ENCODE measurements at places on chromosomes 5 and 9.

DNA sequence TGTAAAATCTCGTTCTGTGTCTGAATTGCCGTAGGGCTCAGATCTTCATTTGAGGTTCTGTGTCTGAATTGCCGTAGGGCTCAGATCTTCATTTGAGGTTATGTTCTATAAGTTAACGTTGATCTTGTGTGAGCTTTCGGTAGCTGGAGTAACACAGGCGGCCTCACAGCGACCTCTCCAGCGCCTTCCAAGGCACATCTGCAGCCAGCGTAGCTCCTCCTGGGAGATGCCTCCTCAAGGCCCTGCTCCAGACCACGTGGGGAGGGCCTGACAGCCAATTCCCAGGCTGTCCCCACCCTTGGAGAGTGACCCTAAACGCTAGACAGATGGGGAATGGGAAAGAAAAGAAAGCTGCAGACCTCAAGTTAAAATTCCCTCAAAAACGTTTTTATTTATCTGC is 8.7 kb upstream of the AHRR start:
- DNase-seq, result no peak

DNA sequence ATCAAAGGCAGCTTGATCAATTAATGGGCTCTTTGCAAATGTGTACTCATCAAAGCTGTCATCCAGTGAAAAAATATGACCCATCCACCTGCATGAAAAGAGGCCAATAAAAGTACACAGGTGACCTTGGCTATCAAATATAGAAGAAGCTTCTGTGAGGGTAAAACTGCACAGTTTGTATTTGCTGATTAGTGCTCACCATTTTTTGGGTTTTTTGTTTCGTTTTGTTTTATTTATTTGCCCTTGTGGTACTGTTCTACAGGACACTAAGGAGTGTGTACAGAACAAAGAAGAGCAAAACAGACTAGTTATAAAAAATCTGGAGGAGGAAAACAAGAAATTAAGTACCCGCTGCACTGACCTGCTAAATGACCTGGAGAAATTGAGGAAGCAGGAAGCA is 101.3 kb downstream of the CNTLN start:
- no peak for DNase-seq

DNA sequence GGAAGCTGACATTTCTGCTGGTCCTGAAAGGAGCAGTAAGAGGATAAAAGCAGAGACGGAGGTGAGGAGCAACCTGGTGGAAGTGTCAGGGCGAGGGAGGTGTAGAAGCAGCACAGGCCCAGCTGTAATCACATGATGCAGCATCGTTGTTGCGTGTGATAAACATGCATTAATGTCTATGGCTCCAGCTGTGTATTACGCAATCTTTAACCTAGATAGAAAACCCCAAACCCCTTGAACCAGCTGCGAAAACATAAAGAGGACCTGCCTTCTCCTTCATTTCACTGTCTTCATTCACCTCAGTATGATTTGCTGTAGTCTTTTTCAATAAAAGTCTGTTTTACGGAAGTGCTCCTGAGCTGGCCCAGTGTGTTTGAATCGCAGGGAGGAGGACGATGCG is 162.9 kb downstream of the NTRK2 start:
- no peak for DNase-seq

DNA sequence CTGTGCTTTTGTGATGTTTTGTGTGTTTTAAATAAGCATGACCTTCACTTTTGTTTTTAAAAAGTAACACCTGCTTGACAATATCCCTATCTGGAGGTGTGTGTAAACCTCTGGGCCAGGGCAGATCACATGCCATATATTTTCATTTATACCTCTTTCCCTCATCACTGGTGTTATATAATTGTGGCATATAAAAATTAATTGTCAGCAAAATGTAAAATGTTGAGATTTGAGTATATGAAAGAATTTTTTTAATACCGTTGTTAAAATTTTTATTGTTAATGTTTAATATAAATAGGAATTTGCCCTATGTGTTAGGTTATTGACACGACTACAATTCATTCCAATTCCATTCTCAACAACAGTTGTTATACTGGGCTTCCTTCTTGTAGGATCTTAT is 6.5 kb downstream of the CDH12 start:
- no peak for DNase-seq

GRCh38 chr5:33841891-33842290 is 49.9 kb downstream of the ADAMTS12 start:
- DNase-seq, result no peak

GRCh38 chr9:116234081-116234480 is 80.5 kb downstream of the PAPPA start:
- DNase-seq, result no peak

GRCh38 chr9:4666042-4666699 is at the start of gene SPATA6L:
TSS of gene SPATA6L (minus strand) at chr9:4666480. CDS start at chr9:4666250, 230 bp downstream.
- DNase-seq, result peak; percentile 48

GRCh38 chr5:76901522-76901921 is 51.3 kb upstream of the CRHBP start:
- no peak for DNase-seq

DNA sequence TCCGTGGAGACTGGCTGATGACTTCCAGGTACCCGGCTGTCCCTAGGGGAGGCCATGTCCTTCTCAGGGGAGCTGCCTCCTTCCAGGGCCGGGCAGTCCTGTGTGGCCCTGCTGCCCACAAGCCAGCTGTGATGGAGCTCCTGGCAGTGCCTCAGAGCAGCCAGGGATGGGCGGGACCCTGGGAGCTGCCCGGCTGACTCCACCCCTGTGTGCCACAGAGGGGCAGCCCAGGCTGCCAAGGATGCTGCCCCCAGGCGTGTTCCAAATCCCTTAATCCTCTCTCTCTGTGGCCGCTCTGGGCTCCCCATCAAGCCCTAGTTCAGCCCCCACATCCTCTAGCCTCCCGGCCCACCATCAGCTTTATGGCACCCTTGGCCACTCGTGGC is 7.0 kb upstream of the SCGB3A1 start:
- DNase-seq, result no peak

DNA sequence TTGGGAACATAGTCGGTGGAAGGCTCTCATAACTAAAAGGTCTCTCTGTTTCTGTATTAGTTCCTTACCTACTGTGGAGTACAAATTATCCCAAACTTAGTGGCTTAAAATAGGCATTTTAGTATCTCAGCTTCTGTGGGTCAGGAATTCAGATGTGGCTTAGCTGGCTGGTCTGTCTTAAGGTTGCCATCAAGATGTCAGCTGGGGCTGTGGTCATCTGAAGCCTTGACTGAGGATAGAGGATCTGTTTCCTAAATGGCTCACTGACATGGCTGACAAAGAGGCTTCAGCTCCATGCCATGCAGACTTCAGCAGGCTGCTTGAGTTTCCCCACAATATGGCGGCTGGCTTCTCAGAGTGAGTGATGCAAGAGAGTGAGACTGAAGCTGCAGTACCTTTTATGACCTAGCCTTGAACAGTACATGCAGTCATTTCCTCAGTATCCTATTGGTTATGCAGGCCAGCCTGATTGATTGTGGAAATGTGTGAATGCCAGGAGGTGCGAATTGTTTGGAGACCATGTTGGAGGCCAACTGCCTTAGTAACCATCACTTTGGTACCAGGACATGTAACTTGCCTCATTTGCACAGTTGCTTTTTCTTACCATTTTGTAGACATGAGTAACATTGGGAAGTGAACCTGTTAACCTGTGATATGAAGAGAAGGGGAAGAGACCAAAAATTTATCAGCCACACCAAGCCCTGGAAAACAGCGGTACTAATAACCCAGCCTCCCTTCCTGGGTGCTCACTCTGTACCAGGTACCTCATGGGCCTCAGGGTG is 152.8 kb upstream of the IER5L start:
- no peak for DNase-seq

DNA sequence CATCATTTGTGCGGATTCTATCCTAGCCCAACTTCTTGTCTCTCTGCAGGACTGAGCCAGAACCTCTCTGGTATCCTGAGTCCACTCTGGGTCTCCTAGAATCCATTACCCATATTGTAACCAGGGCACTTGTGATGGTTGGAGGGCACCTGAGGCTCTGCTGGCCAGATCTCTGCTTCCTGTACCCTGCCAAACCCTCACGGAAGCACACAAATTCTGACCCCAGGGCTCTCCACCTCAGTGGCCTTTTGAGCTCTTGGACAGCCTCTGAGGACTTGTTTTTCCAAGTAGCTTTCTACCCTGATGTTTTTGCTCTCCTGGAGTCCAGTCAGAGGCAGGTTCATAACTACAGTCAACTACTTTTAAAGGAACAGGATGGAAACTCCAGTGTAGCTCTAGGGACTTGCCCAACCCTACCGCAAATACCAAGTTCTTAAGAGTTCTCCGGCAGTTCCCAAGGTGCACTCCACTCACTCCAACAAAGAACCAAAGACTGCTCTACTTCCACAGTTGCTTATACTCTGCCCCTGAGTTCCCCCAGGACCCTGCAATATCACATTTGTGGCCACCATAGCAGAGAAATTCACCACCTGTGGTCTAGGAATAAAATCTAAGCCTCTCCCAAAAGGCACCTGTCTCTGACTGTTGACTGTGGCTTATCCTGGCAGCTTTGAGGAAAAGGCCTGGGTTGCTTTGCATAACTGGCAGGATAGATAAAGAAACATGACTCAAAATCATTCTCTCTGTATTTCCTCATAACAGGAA is 9.6 kb downstream of the PIP5K1B start:
- no peak for DNase-seq

- DNase-seq, result no peak
These were observed 3.5 kb downstream of the PAX5 start for GRCh38 chr9:37030611-37030939.

DNA sequence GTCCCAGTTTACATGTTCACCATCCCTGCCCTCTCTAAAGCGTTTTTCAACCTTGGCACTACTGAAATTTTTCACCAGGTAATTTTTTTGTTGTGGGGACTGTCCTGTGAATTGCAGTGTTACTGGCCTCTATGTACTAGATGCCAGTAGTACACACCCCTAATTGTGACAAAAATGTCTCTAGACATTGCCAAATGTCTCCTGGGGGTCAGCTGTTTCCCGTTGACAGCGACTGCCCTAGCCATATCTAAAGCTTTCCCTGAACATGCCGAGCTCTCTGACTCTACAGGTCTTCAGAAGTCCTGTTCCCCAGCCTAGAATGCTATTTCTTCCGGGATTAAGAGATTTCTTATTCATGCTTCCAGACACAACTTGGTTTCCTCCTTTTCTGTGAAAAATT is 235.3 kb downstream of the ZSWIM6 start:
- DNase-seq, result no peak

DNA sequence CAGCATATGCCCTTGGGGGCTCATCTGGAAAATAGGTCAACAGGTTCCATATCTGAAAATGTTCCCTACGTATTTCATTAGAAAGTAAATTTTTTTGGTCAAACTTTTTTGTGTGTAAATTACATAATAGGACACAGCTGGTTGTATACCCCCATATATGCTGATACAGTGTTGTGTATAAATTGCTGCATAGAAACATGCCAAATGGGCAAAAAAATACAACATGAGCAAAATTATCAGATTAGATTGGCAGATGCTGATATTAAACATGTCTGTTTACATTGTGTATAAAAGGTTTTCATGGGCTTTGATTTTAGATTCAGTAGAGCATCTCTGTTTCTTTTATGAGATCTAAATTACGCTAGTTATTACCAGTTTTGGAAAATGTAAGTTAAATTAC is 2223.0 kb downstream of the MAT2B start:
- no peak for DNase-seq

DNA sequence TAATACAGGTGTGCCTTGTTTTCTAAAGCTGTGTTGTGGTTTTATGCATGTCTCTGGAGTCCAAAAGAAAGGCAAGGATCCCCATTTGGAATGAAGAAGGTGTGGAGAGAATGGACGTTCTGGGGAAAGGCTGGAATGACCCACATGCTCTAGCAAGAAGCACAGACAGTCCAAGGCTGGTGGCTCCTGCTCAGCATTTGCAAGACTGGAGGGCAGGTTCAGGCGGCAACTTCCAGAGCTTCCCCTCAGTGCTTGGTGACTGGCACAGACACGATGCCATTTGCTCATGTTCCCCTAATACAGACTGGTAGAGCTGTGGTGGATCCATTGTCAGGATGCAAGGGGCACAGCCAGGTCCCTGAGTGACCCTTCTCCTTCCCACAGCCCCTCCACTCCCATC is 8.2 kb downstream of the SLC22A4 start:
- no peak for DNase-seq

DNA sequence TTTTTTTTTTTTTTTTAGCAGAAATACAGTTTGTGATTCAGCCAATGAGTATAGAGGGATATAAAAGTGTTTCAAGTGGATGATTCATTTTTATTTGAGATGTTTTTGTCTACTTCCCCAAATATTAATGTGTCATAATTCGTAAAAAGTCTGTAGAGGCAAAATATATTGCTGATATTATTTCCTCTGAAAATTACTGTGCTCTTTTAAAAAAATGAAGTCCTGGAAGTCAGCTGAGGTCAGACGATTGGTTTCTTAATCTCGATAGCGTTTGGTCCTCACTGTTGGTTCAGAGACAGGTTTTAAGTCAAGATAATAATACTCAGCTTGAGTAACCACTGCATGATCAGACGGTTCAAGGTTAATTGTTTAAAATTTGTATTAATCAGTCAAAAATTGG is 19.5 kb downstream of the IL9 start:
- no peak for DNase-seq

- no peak for DNase-seq
These were observed 1952.6 kb downstream of the MAT2B start for GRCh38 chr5:165457859-165458481.

DNA sequence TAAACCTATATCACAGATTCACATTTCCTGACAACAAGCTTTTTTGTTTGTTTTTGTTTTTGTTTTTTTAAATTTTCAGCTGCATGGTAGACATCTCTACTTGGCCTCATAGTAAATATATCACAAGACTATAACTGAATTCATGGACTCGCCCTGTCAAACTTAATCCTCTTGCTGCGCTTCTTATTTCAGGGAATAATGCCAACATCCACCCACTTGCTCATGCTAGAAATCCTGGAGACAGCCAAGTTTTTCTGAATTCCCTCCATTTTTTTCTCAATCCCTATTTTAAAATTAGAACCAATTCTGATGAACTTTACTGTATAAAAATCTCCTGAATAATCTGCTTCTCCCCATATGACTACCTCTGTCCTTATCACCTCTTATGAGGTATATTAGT is 283.6 kb upstream of the RPS23 start:
- no peak for DNase-seq

GRCh38 chr9:17775656-17776055 is 196.8 kb downstream of the SH3GL2 start:
- DNase-seq, result no peak

- DNase-seq, result no peak
These were observed 22.6 kb downstream of the SGTB start for GRCh38 chr5:65699338-65699737.

GRCh38 chr5:96049398-96050272 is 88.0 kb upstream of the ELL2 start:
- DNase-seq, result no peak

DNA sequence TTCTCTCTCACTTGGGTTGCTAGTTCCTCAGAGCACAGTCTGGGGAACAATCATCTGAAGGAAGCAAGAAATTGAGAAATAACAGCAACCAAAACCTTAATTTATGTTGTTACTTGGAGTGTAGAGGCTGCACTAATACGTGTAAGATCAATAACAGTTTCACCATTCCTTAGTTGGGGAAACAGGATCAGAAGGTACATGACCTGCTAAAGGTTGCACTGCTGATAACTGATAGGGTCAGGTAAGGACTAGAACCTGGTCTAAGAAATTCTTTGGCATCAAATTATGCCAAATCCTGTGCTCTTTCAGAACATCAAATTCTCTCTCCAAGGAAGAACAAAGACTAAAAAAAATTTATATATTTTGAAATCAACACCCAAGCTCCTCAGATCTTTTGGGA is 278.6 kb upstream of the C9orf72 start:
- no peak for DNase-seq

GRCh38 chr5:137822158-137822764 is 45.4 kb upstream of the MYOT start:
- DNase-seq, result peak; percentile 26
